HEK293T (cell line): ENCODE measurements at places on chromosomes 3 and 15.
A peak's percentile ranks its signal among the peaks of the same experiment; 100 is the strongest.

GRCh38 chr3:35678643-35679161 is 39.4 kb downstream of the ARPP21 start:
- no peak for DNase-seq

- no peak for DNase-seq
Observed at GRCh38 chr15:99408236-99409096, 157.2 kb downstream of the LRRC28 start.

DNA sequence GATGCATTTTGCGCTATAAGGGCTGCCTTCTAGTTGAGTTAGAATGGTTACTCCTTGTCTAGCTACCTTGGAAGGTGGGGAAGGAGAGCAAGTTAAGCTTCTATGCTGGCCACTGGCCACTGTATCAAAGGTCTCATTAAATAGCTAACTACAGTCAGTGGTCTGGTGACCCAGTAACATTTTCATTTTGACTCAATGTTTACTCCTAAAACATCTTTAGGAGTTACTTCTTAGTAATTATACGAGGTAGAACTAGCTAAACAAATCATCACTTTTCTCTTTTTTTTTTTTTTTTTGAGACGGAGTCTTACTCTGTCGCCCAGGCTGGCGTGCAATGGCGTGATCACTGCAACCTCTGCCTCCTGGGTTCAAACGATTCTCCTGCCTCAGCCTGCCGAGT is 26.7 kb downstream of the ETV5 start:
- DNase-seq, result no peak

- no peak for DNase-seq
Observed at GRCh38 chr3:17039594-17039993, 154.8 kb downstream of the PLCL2 start.

GRCh38 chr3:151845306-151845905 is 28.0 kb upstream of the SUCNR1 start:
- DNase-seq, result no peak

DNA sequence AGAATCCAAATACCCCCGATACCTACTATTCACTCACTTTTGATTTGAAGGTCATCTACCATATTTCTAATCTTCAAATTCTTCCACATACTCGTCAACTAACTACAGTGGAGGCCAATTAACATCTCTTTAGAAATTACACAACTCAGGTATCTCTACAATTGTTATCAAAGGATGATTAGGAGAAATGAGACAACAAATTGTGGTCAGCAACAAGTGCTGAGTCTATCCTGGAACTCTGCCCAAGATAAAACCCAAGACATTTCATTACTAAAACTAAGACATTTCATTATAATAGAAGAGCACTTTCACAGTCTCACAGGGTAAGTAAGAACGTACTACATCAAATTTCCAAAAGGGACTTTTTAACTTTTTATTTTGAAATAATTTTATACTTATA is 100.0 kb downstream of the TBC1D5 start:
- no peak for DNase-seq

GRCh38 chr15:82944056-82944455 is 8.5 kb downstream of the HOMER2 start:
- no peak for DNase-seq

DNA sequence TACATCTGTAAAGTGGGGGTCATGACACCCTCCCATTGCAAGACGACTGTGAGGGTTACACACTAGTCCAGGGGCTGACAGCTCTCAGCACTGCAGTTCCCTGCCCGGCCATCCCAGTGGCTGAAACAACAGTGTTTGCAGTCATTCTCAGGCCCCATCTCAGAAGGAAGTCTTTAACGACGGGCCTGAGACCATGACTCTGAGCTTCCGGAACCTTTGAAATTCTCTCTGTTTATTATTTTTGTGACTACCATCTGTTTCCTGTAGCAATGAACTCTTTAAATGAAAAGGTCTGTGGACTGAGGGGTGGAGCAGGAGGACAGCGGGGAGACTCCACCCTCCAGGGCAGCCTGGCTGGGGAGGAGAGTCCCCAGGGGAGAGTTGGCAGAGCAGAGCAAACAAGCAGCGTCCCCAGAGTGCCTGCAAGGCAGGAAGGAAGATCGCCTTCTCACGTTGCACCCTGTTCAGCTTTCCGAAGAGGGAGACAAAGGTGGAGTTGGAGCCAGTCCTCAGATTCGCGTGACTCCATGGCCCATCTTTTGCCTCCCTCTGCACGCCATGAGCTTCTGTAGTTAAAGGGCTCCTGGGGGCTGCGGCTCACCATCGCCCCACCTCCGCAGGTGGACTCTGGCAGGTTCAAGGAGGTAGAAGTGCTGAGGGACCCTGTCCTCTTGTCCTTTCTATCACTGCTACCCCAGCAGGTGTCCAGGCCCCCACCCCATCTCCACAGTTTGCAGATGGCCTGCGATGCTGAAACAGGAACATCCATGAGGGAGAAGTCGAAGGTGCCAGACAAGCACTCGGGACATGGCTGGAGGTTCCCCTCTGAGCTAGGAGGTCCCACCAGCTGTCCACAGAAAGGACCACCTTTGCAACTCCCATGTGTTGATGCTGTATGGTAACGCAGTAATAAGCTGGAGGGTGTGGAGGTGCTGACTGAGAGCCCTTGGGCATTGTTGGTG is 525.8 kb upstream of the PROK2 start:
- DNase-seq, result peak; percentile 32
